ENCODE measurements at places on chromosomes 2 and 18.

DNA sequence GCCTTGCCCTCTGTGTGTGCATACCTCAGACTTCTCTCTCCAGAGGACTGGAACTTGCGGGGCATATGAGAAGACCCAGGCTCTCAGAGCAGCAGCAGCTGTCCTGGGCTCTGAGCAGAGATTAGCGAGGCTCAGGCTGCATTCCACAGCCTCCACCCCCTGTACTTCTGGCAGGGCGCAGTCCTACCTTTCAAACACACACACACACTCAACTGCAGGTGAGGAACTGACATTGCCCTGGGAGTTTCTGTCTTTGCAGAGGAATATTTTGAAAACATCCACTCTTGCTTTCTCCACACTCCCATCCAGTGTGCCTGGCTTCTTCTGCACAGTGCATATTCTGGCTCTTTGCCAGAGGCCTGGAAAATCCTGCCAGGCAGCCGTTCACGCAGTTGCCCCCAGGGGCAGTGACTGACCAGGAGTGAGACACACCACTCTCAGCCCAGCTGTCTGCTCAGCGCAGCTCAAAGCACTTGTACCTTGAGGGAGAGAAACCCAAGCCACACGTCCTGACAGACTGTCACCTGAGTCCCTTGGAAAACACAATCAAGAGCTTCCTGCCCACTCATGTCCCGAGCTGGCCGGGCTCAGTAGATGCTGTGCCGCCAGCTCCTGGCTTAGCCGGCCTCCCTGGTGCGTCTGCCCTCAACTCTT is 460.8 kb downstream of the RNF144A start:
- peak; percentile 33 for DNase-seq

GRCh38 chr2:26444236-26444635 is 33.7 kb downstream of the OTOF start:
- no peak for DNase-seq

GRCh38 chr2:102335871-102336366 is 19.7 kb upstream of the IL18R1 start:
- DNase-seq, result no peak

DNA sequence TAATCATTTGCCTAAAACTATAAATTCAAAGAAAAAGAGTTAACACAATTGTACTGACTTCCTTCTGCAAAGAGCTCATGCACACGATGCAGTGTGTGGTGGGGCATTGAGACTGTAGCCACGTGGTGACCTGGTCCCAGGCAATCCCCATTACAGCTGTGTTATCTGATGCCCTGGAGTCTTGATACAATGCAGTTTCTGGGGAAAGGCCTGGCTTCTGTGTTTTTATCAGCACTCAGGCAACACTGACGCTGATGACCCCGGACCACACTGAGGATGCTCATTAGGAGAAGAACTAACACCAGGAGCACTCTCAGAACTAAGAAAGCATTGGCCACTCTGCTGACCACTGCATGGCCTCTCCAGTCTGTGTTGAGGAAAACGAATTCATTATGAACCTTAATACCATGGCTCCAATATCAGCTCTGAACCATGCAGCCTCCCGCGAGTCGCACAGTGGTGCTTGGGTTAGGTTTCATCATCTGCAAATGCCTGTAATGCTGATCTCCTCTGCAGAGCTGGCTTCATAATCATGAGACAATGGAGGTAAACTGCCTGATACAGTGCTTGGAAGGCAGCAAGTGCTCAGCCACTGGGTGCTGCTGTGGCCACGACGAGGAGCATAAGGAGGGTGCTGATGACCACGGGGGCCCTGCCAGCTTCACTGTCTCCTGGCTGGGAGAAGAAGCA is 218.5 kb downstream of the MYT1L start:
- no peak for DNase-seq

GRCh38 chr2:2762913-2763312 is 431.8 kb upstream of the MYT1L start:
- DNase-seq, result no peak

DNA sequence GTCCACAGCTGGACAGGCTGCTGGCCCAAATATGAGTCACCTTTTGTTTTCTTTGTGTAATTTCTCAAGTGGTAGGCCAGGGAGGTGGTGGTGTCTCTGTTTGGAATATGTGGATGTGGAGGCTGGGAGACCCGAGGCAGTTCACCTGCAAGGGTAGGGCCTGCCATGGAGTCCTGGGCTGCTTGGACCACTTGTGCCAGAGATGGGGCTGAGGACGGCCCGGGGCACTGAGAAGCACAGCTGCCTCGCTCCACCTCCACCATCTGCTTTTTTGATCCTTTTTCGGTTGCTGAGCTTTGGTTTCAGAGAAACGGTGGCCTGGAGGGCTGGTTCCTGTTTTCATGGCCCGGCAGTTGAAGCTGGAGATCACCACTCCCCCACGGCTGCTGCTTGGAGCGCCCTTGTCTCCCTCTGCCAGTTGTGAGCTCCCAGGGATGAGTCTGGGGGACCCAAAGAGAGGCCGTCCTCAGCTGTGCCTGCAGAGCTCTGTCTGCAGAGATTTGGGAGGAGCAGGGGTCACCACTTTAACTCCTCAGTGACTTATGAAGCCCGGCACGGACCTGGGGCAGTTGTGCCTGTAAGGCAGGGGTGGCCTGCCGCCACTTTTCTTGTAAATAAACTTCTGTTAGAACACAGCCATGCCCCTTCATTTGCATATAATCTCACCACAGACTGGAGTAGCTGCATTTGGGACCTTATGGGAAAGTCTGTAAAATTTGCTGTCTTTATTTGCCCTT is 67.6 kb upstream of the MCFD2 start:
- DNase-seq, result no peak

DNA sequence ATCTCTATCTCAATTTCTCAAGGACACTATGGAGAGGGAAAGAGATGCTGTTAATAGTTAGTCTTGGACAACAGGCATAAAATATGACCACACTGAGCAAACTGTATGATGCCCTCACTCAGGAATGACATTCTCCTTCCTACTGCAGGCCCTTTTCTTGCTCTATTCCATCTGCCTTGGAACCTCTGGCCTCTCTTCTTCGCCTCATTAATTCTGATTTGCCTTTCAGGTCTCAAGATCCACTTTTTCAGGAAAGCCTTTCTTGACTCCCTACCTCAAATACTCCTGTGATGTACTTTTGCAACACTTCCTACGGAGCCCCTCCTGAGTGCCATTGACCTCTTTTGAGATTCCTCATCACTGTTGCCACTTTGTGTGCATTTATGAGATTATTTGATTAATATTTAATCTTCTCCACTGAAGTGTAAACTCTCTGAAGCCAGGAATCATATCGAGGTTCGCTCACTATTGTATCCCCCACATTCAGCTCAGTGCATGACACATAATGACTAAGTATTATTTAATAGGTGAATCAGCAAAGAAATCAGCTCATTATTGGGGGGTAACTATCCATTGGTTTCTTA is 21.3 kb upstream of the SPP2 start:
- no peak for DNase-seq

DNA sequence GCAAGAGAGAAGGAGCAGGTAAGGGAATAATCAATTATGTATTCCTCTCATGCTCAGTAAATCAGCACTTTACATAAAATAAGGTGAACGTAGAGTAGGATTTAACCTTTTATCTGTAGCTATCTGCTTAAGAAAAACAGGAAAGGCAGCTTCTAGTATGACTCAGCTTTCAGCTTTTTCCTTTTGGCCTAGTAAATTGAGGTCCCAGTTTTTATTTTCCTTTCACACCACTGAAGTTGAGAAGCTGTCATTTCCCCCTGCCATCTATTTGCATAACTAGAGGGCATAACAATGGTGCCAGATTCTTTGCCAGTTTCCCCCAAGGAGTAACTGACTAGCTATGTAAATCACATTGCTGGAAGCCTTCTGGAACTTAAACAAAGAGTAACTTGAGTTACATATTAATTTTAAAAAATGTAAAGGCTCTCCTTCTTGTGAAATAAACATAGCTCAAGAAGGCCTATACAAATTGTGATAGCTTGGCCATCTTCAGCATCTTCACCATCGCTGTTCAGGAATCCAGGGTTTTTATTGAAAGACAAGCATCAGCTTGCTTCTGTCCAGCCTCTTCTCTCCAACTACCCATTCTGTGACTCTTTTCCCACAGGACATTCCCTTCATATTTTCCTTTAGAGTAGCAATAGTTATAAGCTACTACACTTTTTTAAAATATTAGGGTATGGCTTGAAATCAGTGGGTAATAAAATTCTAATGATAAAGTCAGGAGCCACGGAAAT is 97.0 kb downstream of the KYNU start:
- DNase-seq, result no peak

DNA sequence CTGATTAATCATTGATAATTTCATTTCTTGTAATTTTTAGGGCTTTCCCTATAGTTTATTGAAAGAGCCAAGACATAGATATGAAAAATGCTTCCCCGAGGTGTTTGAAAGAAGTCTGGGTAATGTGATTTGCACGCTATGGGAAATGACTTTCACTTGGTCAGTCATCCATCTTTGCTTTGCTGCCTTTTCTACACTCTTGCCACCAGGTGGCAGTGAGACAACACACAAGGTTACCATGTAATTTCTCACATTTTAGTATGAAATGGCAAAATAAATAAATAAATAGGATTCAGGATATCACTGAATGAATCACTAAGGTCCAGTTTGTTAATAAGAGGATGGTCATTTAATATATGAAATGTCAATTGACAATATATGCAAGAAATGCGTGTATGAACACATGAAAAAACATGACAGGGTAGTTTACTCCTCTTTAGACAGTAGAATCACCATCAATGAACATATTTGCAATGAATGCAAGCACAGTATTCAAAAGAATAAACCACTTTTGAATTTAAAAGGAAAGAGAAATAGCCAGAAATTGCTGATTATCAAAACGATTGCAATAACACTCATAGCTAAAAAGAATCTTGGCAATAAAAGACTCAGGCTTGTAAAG is 52.2 kb upstream of the KCNH7 start:
- DNase-seq, result peak; percentile 89

DNA sequence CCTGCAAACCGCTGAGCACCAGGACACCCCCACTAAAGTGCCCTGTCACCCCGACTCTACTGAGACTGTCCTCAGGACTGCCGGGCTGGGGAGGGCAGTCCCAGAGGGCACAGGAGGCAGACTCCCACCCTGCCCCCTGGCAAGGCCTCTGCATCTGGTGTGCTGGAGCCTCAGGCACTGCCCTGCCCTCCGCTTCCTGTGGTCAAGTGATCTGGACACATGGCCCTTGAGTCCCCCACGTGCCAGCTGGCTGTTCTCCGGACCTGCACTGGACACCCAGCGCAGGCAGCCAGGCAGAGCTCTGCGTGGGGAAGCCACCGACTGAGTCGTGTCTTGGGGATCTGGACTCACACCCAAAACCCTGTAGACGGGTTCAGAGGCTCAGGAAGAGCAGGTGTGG is 217.7 kb downstream of the TWIST2 start:
- no peak for DNase-seq

- no peak for DNase-seq
Measured at GRCh38 chr2:174235680-174236079, 12.7 kb downstream of the OLA1 start.

- peak; percentile 59 for DNase-seq
Measured at GRCh38 chr2:74548900-74549826, 4.6 kb downstream of the LOXL3 start.

DNA sequence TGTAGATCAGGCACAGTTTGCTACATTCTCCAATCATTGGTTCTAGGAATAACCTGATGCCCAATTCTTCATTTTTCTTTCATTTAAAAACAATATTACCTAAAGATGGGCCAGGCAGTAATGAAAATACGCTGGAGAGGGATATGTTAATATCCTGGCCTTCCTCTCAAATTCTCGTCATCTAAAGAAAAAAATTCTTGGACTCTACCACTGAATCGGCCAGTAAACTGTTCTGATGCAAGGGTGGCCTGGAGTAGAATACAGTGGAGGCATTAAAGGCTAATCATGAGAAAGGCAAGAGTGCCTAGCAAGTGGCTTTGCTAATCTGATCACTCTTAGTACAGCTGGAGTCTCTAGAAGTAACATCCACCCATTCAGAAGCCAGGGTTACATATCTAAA is 157.7 kb downstream of the ANTXR1 start:
- no peak for DNase-seq

- no peak for DNase-seq
Measured at GRCh38 chr2:79994161-79994560, 310.4 kb downstream of the LRRTM1 start.

GRCh38 chr2:41151746-41152145 is 699.9 kb upstream of the SLC8A1 start:
- DNase-seq, result no peak

GRCh38 chr2:218006741-218007140 is 3.9 kb upstream of the TNS1 start:
- no peak for DNase-seq

DNA sequence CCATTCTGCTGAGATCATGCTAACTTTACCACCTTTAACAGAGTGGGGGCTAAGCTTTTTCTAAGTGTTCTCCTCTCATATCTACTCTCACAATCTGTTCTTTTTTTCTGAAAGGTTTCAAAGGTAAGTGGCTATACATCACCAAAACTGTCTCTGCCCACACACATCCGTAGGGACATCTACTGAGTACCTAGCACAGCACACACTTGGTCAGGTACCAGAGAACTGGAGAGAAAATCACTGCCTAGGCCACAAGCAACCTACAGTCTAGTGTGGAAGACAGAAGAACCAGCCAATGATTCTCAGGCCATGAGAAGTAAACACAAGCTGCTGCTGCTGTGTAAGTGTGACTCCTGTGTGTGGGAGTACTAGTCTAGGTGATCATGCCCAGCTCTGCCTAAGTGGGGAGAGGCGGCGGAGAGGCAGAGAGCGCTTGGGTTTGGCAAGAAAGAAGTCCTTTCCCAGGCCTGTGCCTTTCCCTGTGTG is 176.1 kb upstream of the ZFP36L2 start:
- no peak for DNase-seq

DNA sequence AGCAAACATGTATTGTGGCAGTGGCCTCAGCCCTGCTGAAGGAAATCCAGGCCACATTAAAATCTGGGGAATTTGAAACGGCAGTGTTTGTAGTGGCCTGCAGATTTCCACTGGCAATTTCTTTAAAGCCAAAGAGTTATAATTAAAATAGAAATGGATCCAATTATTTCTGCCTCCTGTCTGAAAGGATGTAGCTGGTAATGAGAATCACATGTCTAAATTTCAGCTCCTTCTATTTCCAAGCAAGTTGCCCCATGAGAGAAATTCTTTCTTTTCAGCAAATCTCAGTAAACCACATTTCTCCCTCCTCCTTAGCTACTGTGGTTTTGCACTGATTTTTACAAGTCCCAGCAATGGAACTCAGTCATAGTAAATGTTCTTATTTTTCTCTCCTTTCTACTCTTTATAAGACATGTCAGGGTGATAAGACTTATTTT is 55.4 kb upstream of the ZNF396 start:
- DNase-seq, result no peak

GRCh38 chr2:11870064-11870463 is 123.6 kb downstream of the LPIN1 start:
- DNase-seq, result no peak

DNA sequence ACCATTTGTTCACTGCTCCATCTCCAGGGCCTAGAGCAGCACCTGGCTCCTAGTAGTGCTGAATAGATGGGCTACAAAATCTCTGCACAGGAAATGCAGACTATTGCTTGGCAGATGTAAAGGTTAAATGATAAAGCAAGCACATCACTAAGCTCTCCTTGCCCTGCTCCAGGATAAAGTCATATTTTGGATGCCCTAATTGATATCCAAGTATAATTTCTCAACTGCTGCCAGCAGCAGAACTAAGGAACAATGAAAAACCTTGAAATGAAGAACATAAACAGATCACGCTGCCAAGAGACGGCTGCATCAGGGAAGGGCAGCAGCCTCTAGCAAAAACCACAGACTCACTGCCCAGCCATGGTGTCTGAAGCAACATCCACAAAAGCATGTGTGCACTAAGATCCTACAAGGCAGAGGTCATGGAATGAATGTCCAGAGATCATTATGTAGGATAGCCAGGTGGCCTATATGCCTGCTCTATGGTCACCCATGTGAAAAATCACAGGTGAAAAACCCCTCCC is 134.7 kb downstream of the TMEM163 start:
- no peak for DNase-seq

GRCh38 chr2:207008105-207008990 is 69.0 kb downstream of the CPO start:
- peak; percentile 53 for DNase-seq
